A549 treated with GW870086 at 1 μM for 4 hours (cell line): ENCODE measurements at places on chromosomes 4 and X. TPM values are rescaled to one million over a fixed set of nuclear protein-coding genes. Genes with fewer than 3 reads are reported as not detected.

DCX gene
- not detected in 5 replicates for total RNA-seq

ZXDA gene
- total RNA-seq, result 1.3 to 2.0 TPM (median 1.6 TPM) in 5 replicates

WDR45 gene
- total RNA-seq, result 48.8 to 57.2 TPM (median 52.2 TPM) in 5 replicates

NPFFR2 gene
- total RNA-seq, result not detected in 5 replicates

RNF175 gene
- not detected in 5 replicates for total RNA-seq

UTP3 gene
- 34.6 to 43.0 TPM (median 36.8 TPM) in 5 replicates for total RNA-seq

SAT1 gene
- total RNA-seq, result 345 to 477 TPM (median 435 TPM) in 5 replicates

SMARCA1 gene
- 32.0 to 50.4 TPM (median 49.0 TPM) in 5 replicates for total RNA-seq

AWAT2 gene
- total RNA-seq, result not detected in 5 replicates

EVC2 gene
- total RNA-seq, result 1.9 to 2.3 TPM (median 2.1 TPM) in 5 replicates

SLC38A5 gene
- 0.12 to 0.26 TPM (median 0.19 TPM) in 4 of 5 replicates, not detected in the other for total RNA-seq

RS1 gene
- not detected in 5 replicates for total RNA-seq

HMX1 gene
- total RNA-seq, result 0.09 to 0.43 TPM (median 0.18 TPM) in 4 of 5 replicates, not detected in the other

SLC49A3 gene
- total RNA-seq, result 0.08 to 0.39 TPM (median 0.14 TPM) in 4 of 5 replicates, not detected in the other

TMEM154 gene
- 0.02 to 0.13 TPM (median 0.05 TPM) in 4 of 5 replicates, not detected in the other for total RNA-seq

ANKRD50 gene
- 3.1 to 5.9 TPM (median 5.6 TPM) in 5 replicates for total RNA-seq

TLR3 gene
- 0.34 to 0.48 TPM (median 0.40 TPM) in 5 replicates for total RNA-seq

ADH1A gene
- not detected in 5 replicates for total RNA-seq

RPA4 gene
- total RNA-seq, result 0.14 to 0.35 TPM (median 0.27 TPM) in 5 replicates

F11 gene
- total RNA-seq, result not detected in 5 replicates

DHX15 gene
- 88.2 to 103 TPM (median 101 TPM) in 5 replicates for total RNA-seq

POF1B gene
- 2.3 to 2.8 TPM (median 2.5 TPM) in 5 replicates for total RNA-seq

INTU gene
- total RNA-seq, result 1.0 to 1.5 TPM (median 1.1 TPM) in 5 replicates

CPEB2 gene
- total RNA-seq, result 6.8 to 8.4 TPM (median 7.4 TPM) in 5 replicates

ADAM29 gene
- total RNA-seq, result not detected in 5 replicates

BEX3 gene
- total RNA-seq, result 230 to 272 TPM (median 244 TPM) in 5 replicates

PDGFRA gene
- 0.36 to 1.1 TPM (median 0.49 TPM) in 5 replicates for total RNA-seq

FAM53A gene
- 0.87 to 1.5 TPM (median 1.1 TPM) in 5 replicates for total RNA-seq

TMEM156 gene
- total RNA-seq, result 20.6 to 25.8 TPM (median 22.9 TPM) in 5 replicates

PDGFC gene
- 2.5 to 4.3 TPM (median 3.5 TPM) in 5 replicates for total RNA-seq

NPY2R gene
- total RNA-seq, result 0.03 TPM in 2 of 5 replicates, not detected in the others

VCX gene
- not detected in 5 replicates for total RNA-seq

CYBB gene
- 0.02 to 0.03 TPM (median 0.02 TPM) in 3 of 5 replicates, not detected in the others for total RNA-seq

ACOX3 gene
- 7.1 to 10.6 TPM (median 9.2 TPM) in 5 replicates for total RNA-seq

SMIM10 gene
- total RNA-seq, result 0.10 to 0.19 TPM (median 0.15 TPM) in 5 replicates

MRFAP1 gene
- total RNA-seq, result 229 to 261 TPM (median 251 TPM) in 5 replicates

LINC00632 gene
- 0.89 to 1.9 TPM (median 1.3 TPM) in 5 replicates for total RNA-seq

MAGEE2 gene
- total RNA-seq, result not detected in 5 replicates
